ENCODE measurements at places on chromosomes 2 and 18. TPM values are rescaled to one million over a fixed set of nuclear protein-coding genes. Genes with fewer than 3 reads are reported as not detected.

- H3K27me3 ChIP-seq, result no peaks in the 10 kb centered on the region
- no peak overlapping the region for H3K27ac ChIP-seq
- DNase-seq, result no peak
Measured at GRCh38 chr2:6372317-6372901, 493.3 kb downstream of the CMPK2 start.

DNA sequence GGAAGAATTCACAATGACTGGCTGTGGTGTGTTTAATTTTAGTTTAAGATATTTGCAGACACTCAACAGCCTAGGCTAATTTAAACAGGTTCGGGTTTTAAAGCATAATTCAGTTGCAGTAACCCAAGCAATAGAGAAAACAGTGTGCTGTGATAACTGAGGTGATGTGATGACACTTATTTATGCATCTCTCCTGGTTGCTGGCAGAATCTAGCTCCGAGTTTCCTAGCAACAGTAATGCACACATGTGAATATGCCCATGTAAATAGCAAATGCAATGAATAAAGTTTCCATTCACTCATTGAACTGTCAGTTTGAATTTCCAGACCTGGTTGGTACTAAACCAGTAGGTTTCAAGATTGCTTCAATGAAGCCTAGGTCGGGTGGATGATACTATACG, 426.5 kb downstream of the TMX3 start:
- no peak for DNase-seq
- no peak overlapping the region for H3K27ac ChIP-seq
- H3K36me3 ChIP-seq, result no peaks in the 10 kb centered on the region
- H3K4me1 ChIP-seq, result no peaks in the 10 kb centered on the region

Gene EHD3
- total RNA-seq, result 11.0 TPM

Gene PTPN18
- total RNA-seq, result 74.1 TPM

Gene ACVR1C
- 1.7 TPM for total RNA-seq

Gene IL36B
- total RNA-seq, result not detected

Gene ABCB11
- 0.32 TPM for total RNA-seq
